ENCODE measurements at places on chromosomes 1 and 21.

DNA sequence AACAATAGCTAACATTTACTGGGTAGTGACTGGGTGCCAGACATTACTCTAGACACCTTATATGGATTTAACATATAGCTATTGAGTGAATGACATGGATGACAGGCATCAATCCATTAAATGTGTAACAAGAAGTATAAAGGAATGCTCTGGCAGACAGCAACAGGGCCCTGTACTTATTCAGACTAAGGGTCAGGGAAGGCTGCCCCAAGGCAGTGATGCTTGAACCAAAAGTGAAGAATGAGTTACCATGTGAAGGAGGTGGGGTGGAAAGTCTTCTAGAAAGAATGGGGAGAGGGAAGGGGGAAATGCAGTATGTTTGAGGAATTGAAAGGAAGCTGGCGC lies 8.3 kb upstream of the PTPRF start:
- no peak for DNase-seq

GRCh38 chr1:1602304-1602967 lies 2.5 kb upstream of the FNDC10 start:
- DNase-seq = no peak

DNA sequence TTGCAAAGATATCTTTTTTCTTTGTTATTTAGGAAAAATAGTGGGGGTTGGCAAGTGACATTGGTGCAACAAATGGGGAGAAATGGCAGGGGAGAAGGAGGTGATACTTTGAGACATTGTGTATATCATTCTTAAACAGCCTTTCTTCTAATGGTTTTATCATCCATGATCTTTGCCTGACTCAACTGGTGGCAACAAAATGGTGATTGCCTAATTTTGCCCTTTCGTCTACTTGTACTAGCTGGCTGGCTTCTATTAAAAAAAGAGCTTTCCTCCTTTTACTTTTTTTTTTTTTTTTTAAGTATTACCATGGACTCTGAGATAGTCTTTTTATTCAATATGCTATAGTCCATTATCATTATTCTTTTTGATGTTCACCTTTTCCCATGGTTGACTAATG lies 27.7 kb downstream of the DESI2 start:
- no peak for DNase-seq

GRCh38 chr1:86858524-86859261 lies 55.2 kb downstream of the SELENOF start:
- no peak for DNase-seq

DNA sequence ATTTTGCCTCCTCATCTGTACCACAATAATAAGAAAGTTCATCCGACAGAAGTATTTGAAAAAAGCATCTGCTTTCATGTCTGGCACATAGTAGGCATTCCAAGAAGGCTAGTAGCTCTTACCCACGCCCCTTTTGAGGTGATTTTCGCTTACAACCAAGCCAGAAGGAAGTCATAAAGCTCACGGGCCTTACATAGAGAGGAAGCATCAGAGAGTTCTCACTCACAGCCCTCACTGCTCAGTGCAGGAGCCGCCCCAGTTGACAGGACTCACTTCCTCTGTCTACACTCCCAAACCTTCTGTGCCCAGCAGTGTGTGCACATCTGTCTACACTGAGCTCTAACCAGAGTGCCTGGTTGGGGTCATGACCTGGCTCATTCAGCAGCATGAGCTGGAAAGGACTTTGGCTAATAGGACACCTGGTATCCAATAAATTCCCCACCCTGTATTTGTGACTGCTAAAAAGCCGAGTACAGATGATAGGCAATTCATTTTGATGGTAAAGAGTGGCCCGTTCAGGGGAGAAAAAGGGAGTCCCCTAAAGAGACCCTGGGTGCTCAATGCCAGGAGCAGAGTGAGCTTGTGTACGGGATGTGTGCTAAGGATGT lies 36.8 kb upstream of the DUSP10 start:
- DNase-seq = no peak

DNA sequence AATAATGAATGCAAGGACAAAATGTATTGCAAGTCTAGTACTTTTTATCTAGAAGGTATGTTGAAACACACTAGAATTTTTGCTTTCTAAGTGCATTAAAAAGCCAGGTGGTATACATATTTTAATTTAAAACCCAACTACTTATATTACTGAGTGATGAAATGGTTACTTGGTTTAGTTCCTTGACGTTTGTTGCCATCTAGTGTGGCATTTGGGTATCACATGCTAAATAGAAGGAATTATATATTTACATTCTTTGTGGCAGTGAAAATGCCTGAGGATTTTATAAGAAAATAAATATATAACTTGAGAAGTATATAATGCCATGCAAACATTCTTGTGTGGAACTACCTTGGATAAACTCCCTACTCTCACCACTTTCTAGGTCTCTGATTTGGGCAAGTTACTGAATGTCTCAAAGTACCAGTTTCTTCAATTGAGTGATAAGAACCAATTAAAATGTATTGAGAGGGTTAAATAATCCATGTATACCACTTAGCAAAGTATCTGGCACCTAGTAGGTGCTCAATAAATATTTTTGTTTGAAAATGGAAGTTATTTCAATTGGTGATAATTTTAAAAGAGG lies 69.6 kb downstream of the SDCCAG8 start:
- DNase-seq = no peak

DNA sequence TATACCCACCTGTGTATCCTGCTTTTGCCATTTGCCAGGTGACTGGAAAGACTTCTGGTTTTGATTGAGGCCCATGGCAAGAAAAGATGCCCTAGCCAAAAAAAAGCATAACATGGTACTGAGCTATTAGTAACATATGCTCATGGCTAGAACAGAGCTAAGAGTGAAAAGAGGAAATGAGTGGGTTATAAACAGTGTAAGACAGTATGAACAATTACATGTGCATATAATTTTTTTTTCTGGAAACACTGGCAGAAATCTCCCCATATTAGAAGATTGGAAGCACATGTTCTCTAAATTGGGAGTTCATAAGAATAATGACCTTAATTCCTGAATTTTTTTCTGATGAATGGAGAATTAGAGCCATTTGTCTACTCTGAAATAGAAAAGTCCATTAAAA lies 41.2 kb upstream of the PDC start:
- DNase-seq = no peak

DNA sequence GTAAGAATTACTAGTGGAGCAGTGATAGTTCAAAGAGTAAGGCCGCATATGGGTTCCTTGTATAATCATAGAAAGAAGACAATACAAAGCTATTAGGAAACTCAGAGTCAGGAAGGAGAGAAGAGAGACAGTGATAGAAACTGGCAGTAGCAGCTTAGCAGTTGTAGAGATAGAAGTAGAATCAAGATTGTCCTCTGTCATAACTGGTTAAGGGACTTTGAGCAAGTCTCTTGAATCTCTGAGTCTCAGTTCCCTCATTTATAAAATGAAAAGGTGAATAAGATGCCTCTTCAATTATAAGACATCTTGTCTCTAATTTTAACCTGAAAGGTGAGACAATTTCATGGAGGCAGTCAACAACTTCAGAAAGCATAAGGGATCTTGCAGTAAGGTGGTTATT lies 6.5 kb upstream of the RALGPS2 start:
- no peak for DNase-seq

DNA sequence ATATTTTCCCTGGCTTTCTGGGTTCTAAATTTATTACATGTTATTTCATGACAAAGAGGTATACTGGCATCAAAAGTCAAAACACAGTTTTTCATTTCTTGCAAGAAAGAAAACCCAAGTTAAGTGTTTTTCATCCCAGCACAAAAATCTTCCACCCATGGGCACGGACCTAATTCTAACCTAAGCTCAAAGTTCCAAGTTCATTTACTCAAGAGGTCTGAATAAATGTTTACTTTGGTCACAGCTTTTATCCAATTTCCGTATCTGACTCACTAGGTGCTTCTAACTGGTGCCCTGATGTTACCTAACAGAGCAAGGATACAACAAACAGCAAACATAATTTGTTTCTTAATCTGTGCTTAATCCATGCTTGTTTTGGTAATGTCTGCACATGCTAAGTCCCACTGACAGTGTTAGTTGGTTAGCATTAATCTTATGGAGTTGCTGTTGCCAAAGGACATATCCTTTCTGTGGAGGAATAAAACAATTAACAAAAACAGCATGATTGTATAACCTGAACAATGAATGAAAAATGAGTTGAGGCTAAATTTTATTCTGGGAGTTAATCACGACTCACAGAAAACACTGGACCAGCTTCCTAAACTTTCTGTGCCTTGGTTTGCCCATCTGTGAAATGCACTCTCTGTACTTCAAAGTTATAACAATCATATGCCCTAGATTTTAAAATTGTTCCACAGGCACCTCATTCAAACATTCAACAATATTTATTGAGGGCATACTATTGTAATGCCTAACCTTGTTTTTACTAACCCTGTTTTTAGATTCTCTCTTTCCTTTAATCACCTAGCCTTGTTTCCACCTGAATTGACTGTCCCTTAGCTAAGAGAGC lies 4.2 kb upstream of the CHD1L start:
- no peak for DNase-seq

DNA sequence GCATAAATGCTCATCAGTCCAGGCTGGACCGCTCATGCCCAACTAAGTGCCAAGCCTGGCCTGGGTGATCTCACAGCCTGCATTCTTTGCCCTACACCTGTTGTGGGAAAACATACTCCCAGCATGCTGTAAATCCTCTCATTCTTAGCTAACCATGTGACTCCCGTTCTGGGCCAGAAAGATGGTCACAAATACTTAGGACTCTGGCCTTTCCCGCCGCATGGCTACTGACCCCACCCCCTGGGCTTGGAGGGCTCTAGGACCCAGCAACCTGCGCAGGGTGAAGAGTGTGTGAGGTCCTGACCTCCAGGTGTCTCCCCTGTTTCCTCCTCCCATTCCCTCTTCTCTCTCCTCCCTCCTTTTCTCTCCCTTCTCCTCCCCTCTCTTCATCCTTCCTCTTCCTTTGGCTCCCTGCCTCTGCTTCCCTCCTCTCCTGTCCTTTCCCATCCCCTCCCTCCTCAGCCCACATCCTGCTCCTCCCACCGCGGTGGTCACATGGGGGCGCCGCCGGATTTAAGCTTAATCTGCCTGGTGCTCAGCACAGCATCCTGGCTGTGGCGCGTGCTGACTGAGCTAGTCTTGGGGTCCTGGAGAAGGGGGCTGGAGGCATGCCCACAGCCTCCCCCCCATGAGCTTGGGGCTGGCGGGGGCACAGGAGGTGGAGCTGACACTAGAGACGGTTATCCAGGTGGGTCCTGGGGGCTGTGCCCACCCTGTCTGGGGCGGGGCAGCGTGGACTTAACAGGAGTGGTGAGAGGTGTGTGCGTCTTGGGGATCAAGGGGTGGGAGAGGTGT lies at the start of gene CROCC:
CROCC (plus strand) TSS at position 541 of the 795 bp plus-strand sequence; CDS start at position 629, 88 bp downstream.
- DNase-seq = peak; percentile 18

- no peak for DNase-seq
These were observed 3.0 kb downstream of the BACH1 start for GRCh38 chr21:29301691-29302090.

DNA sequence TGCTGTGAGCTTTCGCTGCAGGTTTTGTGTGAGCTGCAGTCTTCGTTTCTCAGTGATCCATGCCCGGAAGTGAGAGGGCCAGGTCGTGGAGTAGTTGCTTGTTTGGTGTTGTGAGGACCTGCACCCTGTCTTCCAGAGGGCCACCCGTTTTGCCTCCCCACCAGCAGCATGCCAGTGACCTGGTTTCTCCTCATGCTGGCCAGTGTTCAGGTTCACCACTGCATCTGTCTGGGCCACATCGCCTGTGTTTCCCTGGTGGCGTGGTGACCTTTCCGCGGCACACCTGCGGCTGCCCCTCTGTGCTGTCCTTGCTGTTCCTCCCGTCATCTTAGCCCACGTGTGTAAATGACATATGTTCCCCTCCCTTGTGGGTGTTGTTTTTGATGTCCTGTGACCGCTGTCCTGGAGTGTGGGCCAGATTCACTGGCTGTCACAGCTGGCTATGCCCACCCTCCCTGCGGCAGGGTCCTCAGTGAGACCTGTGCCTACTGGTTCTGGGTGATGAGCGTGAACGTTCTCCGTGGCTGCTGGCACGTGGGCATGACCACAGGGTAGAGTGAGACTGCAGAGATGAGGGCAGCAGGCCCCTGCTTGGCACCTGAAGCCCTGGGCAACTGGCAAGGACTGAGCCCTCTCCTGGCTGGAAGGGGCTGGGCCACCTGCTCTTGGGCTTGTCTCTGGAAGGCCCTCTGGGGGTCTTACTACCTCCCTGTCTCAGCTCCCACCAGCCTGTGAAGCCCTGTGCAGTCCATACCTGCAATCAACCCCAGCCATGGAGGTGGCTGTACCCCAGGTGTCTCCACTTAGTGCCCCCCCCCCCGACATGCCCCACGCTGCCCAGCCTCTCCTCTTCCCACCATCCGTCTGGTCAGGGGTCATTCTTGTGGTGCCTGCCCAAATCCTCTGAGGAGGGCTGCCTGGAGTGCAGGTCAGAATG lies 7.3 kb downstream of the IBA57 start:
- DNase-seq = no peak

GRCh38 chr1:31954607-31955283 lies 16.6 kb upstream of the PTP4A2 start:
- no peak for DNase-seq

DNA sequence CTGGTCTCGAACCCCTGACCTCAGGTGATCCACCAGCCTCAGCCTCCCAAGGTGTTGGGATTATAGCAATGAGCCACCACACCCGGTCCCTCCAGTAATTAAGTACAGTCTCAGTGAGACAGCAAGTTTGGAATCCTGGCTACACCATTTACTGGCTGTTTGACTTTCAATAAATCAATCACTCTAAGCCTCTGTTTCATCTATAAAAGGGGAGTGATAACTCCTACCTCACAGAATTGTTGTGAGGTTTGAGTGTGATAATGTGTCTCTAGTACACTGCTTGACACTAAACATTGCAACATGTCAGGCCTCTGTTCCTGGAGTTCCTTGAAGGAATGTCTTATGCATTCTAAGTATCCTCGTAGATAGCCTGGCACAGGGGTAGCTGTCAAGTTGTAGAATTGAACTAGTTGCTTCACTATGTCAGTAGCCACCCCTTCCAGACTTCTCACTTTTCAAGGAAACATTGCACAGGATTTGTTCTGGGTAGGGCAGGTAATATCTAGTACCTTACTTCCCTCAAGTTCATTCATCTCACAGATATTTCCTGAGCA lies 12.4 kb downstream of the ENTREP3 start:
- no peak for DNase-seq

DNA sequence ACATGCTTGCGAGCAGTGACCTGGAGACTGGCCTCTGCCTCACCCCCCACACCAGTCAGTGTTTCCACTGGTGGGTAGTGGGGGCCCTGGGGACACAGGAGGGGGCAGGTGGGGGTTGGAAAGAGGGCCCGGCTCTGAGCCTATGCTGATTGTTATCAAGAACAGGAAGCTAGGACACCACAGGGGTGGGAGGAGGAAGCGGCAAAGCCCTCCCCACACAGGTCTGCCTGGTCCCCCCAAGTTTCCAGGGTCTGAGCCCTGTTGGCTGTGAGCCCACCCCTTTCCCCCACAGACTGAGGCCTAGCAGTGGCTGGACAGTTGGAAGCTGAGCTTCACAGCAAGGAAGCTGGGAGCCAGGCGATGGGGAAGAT lies 1.6 kb upstream of the PTPN7 start:
- DNase-seq = no peak

DNA sequence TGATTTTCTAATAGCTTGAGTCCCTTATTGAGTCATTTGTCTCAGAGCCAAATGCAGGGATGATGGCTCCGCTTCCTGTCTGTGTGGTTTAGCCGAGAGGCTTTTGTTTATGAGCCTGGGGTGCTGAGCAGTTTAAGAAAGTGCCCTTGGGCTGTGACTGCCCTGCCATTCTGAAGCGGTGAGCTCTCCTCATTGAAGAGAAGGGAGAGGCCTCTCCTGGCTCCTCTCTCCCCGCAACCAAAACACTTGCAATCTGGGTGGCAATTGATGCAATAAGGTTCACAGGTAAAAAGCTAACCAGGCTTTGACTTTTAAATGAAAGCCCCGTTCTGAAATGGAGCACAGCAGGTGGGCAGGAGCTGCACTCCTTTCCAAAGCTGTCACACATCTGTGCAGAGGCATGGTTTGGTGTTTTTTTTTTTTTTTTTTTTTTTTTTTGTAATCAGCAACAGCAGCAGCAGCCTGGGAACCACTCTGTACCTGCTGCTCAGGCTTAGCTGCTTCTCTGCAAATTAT lies 403.7 kb downstream of the SIPA1L2 start:
- no peak for DNase-seq

All from stimulated activated CD4-positive, alpha-beta T cell treated with anti-CD3 and anti-CD28 coated beads, Interleukin-15, amount 100 ng/mL, for 1 hour (primary cell).